ENCODE measurements at places on chromosomes 2 and 18.

GRCh38 chr2:156003780-156004179 lies 328.7 kb downstream of the NR4A2 start:
- DNase-seq = no peak

DNA sequence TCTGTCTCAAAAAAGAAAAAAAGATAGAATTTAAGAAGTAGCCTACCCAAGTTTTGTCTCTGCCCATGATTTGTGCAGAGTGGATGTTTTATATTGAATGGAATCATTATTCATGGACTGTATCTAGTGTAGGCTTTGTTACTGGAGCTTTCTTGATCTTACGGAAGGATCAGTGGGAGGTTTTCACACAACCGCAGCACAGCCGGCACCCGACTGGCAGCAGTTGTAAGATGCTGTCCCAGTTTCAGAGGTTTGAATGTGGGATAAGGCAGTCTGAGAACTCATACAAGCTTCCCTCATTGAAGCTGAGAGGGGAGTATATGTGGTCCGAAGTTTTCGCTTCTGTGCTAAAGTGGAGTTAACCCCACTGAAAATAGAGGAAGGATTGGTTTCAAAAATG lies 19.7 kb upstream of the SAG start:
- DNase-seq = no peak

GRCh38 chr2:36329746-36330472 lies 25.7 kb upstream of the CRIM1 start:
- no peak for DNase-seq

DNA sequence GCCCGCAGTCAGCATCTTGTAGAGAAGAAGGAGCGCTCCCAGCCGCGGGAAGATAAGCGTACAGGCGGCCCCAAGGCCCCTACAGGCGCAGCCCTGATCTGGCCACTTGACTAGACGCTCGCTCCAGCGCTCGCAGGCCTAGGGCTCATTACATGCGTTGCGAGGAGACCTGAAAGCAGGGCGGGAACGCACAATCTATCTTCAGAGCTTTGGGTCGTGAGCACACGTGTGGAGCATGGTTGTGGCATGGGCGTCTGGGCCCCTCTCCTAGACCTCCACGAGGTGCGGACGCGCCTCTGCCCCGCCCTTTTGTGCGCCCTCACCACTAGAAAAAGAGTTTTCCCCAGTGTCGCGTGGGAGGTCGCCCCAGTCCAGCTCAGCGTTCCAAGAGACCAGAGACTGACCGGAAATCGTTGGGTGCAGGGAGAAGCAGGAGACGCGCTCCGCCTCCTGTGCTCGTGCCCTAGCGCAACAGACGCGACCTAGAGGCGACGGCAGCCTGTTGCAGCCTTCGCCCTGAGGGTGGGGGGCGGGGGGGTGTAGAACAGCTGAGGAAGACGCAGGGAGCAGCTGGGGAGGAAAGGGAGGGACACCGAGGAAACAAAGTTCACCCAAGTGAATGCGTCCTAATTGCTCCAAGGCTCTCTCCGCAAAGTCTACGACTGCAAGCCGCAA lies 12.6 kb downstream of the NR4A2 start:
- no peak for DNase-seq

DNA sequence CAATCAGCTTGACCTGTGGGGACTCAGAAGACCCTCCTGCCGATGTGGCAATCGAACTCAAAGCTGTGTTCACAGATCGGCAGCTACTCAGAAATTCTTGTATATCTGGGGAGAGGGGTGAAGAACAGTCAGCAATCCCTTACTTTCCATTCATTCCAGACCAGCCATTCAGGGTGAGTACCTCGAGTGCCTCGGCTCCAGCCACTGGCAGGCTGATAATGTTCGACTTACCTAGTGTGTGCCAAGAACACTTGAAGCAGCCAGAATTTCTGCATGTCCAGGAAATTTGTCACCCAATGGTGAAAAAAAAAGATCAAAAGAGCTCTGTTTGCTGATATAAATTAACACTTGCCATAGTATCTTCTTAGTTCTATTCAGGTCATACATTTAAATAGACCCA lies 2.3 kb downstream of the LGALSL start:
- no peak for DNase-seq

GRCh38 chr2:221100467-221101089 lies 471.5 kb downstream of the EPHA4 start:
- no peak for DNase-seq

DNA sequence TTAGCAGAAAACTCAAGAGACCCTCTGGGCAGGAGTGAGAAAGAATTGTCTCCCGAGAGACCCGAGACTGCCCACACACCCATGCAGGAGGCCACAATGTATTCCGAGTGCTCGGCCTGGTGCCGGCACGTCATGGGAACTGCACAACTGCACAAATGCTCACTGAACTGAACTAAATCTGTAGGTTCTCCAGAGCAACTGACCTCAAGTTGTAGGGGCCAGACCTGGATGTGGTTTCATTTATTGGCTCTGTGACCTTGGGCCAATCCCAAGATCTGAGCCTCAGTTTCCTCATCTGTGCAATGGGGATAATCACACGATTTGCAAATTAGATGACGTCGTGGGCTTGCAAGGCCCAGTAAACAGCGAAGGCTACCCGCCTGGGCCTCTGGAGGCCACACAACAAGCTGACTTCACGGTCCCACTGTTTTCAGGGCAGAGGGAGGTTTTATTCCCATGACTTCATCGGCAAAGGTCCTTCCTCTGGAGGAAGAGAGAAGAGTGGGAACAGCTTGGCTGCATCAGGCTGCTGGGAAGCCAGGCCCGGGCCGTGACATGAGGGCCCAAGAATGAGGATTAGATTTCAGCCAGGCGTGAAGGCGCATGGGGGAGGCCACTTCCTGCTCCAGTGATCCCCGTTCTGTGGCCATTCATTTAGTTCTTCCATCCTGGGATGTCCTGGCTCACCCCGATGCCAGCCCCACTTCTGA lies 3.6 kb upstream of the ERFE start:
- no peak for DNase-seq

DNA sequence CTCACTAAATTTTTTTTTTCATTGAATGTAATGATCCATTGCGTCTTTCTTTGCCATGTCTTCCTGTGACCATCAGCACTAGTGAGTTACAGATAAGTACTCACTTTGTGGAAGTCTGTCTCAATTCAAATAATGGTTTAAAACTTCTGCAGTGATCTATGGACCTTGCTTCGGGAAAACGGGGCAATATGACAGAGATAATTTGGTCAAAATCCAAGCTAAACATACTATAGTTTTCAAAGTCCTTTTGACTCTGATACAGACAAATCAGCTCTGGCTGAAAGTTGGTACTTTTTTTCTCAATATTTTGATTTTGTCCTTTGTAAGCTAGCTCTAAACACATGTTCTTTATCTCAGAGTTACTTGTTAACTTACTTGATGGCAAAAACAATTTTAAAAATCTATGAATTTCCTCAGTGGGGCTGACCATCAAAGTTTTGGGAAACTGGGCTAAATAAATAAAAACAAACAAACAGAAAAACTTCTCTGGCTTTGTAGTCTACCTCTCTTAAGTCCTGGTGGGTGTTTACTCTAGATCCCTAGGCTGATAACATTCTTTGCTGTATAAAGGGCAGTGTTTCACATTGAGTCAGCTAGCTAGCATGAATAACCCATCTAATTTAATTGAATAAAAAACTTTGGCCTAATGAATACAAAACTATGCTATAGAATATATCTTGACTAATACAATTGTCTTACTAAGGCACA lies 327.6 kb downstream of the RDH14 start:
- DNase-seq = no peak

DNA sequence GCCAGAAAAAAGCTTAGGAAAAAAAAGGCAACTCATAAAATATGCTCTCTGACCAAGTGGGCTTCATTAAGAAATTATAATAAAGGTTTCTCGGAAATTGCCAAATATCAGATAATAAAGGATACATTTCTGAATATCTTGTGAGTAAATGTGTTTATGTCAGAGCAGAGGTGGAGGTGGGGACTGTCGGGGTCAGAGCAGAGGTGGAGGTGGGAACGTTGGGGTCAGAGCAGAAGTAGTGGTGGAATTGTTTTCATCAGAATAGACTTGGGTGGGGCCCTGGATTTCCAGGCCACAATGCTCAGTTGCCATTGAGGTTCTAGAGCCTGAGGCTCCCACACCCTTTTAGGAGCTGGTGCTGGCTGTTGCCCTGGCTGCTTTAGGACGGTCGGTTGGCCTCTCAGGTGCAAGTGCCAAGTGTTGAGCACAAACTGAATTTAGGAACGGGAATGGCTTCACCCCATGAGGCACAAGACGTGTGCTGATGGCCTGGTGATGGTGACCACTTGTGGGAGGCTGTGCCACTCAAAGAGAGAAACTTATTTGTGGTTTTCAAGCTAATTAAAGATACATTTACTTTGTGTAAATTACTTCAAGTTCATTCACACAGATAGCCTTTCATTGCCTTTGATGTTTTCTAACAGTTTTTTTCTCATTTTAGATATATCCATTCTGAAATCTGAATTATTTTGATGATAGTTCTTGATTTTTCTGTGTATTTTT lies 131.5 kb downstream of the ATP9B start:
- DNase-seq = no peak

DNA sequence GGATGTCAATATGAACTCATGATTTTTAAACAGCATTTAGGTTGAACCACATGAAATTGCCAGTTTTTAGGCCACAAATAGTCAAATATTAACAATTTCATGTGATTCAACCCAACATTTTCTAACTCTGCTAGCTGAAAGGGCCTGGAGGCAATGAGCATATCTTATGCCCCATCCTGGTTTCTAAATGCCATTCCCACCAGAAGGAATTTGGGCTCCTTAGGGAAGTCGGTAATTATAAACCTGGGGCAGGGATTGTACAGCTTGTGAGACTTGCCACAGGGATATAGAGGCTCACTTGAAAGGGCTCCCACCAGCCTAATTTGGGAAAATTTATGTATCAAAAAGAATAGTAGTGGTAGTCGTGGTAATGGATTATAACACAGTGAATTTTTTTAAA lies 178.4 kb upstream of the ALPP start:
- no peak for DNase-seq

GRCh38 chr2:159891917-159892730 lies 94.1 kb upstream of the CD302 start:
- no peak for DNase-seq

GRCh38 chr2:203446071-203446481 lies 89.0 kb downstream of the RAPH1 start:
- no peak for DNase-seq

GRCh38 chr2:43331422-43331821 lies 105.0 kb upstream of the ZFP36L2 start:
- no peak for DNase-seq

GRCh38 chr2:208366215-208367127 lies 40.1 kb upstream of the PTH2R start:
- no peak for DNase-seq

- no peak for DNase-seq
Measured at GRCh38 chr2:111898703-111899514, 502 bp downstream of the MERTK start.

- no peak for DNase-seq
Measured at GRCh38 chr2:216428618-216429350, 16.5 kb downstream of the SMARCAL1 start.

DNA sequence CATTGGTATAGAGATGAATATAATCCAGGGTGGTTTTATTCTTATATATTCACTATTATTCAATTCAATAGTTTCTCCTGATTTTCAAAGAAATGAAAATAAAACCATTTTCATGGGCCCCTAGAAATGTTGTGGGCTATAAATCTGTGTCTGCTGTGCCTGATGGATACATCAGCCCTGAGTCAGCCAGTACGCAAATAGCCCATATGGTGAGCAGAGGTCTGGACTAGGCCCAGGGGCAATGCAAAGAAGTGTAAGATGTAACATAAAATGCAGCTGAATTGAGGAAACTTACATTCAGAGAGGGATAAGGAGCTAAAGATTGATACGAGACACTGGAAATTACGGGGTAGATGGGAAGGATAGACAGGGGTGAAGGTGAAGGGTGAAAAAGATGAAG lies 122.5 kb downstream of the MAIP1 start:
- no peak for DNase-seq

DNA sequence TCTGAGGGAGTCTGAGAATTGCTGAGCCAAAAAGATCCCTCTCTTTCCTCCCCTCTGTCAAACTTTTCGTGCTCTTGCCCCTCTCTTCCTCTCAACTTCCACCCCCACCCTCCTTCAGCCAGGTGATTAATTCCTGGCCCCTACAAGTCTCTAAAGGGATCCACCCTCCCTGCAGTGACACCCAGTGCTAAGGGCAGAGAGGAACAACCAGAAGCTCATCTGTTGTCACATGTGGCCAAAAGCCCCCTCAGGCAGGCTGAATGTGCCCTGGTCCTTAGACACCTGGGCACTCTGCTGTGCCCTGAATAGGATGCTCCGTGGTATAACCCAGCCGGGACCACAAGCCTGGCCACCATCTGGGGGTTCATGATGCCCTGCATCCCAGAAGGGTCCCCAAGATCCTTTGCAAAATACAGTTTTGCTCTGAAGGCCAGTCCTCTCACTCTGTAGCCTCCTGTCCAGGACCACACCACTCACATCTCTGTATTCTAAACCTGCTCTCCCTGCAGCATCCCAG lies 234.4 kb downstream of the BCL11A start:
- no peak for DNase-seq

- DNase-seq = no peak
Measured at GRCh38 chr2:42867093-42868065, 75.0 kb upstream of the HAAO start.

- DNase-seq = no peak
Measured at GRCh38 chr2:238082827-238083226, 17.3 kb upstream of the ESPNL start.

GRCh38 chr2:132911726-132912724 lies 242.0 kb upstream of the LYPD1 start:
- DNase-seq = no peak

GRCh38 chr18:12302391-12303147 lies 5.5 kb upstream of the TUBB6 start:
- DNase-seq = no peak

DNA sequence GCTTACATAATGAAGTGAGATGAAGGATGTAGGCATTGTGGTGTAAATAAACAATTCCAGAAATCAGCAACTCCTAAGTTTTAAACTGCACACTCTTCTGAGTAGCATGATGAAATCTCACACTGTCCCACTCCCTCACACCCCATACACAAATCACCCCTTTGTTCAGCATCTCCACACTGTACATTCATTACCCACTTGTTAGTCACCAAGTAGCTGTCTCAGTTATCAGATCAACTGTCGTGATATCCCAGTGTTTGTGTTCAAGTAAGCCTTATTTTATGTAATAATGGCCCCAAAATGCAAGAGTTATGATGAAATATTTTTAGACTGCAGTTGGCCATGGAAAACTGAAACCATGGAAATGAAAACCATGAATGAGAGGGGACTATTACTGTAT lies 135.7 kb downstream of the GRB14 start:
- no peak for DNase-seq

DNA sequence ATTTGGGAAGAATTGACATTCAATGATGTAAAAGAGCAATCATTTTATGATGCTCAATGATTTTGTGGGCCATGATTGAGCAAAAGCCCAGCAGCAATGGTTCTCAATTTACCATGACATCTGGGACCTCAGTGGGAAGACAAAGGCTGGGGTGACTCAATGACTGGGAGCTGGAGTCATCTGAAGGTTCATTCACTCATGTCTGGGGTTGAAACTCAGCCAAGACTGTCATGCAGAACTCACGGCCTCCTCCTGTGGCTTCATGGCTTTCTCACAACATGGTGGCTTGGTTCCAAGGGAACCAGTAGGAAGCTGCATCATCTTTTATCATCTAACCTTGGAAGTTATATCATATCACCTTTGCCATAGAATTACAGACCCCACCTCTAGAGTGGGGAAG lies 45.1 kb upstream of the CD226 start:
- no peak for DNase-seq

GRCh38 chr2:24816884-24817283 lies 23.7 kb downstream of the CENPO start:
- no peak for DNase-seq

GRCh38 chr18:7941533-7941932 lies 374.4 kb downstream of the PTPRM start:
- no peak for DNase-seq

- no peak for DNase-seq
Measured at GRCh38 chr2:192940767-192941166, 746.0 kb upstream of the TMEFF2 start.
